EH (cell line): ENCODE measurements at places on chromosomes 7 and 10.

DNA sequence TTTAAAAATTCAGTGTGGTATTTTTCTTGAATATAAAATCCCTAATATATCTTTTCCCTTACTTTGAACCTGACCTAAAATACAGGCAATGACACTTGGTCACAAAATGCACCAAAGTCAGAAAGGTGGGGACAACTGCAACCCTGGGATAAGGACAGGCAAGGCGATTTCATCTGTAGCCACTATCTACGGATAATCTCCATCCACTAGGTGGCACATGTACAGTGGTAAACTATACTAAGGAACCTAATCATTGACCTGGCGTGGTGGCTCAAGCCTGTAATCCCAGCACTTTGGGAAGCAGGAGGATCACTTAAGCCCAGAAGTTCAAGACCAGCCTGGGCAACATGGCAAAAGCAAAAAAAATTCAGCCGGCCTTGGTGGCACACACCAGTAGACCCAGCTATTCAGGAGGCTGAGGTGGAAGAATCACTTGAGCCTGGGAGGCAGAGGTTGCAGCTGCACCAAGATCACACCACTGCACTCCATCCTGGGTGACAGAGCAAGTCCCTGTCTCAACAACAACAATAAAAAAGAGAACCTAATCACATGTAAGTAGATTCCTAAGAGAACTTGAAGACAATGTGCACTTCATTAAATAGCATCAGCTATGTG is 98.9 kb downstream of the KMT2C start:
- peak; percentile 63 for DNase-seq

DNA sequence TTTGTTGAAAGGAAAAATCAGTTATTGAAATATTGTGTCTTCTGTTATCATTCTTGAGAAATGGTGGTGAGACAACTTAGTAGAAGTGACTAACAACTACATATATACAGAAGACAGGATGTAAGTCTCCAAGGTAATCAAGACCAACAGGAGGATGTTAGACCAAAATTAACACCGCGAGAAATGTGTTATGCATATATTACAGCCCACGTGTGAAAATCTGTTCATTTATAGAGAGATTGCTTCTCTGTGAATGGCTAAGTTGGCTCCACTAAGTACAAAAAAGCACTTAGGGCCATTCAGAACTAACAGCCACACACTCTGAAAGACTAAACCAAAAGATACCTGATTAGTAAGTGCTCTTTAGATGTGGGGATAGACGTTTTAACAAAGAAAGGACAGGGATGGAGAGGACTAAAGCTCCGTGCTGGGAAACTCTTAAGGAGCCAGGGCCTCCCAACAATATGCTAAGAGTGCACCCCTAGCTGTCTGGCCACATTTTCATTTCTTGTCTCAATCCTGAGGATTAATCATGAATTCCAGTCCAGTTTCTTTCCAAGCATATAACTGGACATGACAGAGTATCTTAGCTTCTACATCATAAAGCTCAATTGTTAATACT is 26.5 kb downstream of the HDAC9 start:
- no peak for DNase-seq

DNA sequence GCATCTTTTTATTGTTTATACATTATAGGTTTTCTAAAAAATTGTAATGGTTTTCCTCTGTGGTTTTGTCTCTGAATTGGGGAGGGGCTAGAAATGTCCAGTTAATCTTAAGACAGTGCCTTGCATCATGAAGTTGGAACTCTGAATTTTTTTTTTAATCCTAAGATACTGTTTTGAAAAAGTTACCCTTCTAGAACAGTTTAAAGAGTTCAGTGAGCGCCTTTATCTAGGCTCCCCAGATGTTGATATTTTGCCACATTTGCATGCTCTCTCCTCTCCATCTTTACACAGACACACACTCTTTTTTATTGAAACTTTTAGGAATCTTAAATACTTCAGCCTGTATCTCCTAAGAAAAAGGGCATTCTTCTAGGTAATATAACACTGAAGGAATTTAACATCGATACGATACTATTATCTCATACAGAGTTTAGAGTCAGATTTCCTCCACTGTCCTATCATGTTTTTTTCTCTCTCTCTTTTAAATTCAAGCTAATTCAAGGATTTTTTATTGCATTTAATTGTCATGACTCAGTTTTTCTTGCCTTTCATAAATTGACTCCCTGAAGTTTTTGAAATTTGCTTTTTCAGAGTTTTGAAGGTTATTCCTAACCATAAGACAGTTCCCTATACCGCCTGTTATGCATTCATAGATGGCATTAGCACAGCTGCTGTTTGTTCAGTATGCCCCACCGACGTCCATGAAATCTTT is 31.5 kb downstream of the PRKAR2B start:
- no peak for DNase-seq

- DNase-seq = peak; percentile 14
These were observed 112.7 kb downstream of the ICA1 start for GRCh38 chr7:8149222-8149621.

DNA sequence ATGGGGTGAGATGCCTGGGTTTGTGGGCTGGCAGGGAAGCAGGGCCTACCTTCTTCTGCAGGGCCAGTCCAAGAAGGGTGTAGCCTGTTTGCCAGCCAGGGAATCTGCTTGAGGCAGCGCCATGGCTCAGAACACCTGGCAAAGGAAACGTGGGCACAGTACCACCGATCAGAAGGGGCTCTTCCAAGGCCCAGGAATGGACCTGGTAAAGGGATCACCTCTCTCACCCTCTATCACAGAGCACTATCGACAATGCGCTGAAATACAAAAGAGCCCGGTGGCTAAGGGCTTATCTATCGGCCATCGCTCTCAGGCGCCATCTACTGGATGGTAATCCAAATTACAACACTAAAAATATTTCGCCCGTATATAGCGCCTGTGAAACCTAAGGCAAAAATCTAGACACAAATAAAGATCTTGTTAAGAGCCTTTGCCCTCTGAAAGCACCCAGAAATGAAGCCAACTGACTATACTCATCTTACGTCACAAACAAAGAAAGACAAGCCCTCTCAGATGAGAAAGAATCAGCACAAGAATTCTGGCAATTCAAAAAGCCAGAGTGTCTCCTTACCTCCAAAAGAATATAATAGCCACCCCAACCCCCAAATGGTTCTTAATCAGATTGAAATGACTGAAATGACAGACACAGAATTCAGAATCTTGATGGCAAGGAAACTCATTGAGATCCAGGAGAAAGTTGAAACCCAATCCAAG is 217.8 kb upstream of the HPS1 start:
- DNase-seq = peak; percentile 29

- DNase-seq = no peak
These were observed 316.8 kb upstream of the MTPN start for GRCh38 chr7:136293841-136294391.

- peak; percentile 38 for DNase-seq
These were observed 86.4 kb downstream of the FAM53B start for GRCh38 chr10:124657806-124658205.

GRCh38 chr10:63929831-63930467 is 408.7 kb downstream of the REEP3 start:
- peak; percentile 5 for DNase-seq

GRCh38 chr7:33539198-33539597 is 366.1 kb upstream of the BMPER start:
- no peak for DNase-seq

- no peak for DNase-seq
These were observed 17.1 kb downstream of the ADCY1 start for GRCh38 chr7:45591101-45591906.
